ENCODE measurements at places on chromosomes 4 and X.

DNA sequence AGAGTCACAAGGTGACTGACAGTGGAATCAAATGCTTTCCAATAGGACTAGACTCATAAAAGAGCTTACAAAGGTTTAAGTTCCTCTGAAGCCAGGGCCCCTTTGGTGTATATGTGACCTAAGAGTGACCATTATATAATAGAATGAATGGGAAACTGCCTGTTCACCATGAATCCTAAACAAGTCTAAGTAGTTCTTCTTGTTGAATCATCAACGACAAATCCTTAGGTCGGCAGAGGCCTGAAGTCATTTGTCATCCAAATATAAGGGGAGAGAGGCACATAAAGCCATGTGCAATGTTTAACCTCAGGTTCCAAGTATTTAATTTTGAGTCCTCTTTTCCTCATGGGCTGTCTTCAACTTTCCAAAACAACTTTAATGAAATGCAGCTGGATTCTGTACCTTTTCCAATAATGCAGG, 122.4 kb downstream of the RASL11B start:
- peak; percentile 52 for DNase-seq

DNA sequence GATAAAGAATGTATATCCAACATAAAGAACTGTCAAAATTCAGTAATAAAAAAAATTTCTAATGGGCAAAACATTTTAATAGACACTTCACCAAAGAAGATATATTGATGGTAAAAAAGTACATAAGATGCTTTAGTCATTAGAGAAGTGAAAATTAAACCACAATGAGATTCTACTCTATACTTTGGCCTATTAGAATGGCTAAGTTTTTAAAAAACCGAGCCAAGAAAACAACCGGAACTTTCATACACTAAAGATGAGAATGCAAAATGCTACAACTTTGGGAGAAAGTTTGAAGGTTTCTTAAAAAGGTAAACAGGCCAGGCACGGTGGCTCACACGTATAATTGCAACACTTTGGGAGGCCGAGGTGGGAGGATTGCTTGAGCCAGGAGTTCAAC, 20.8 kb downstream of the CNOT6L start:
- DNase-seq = no peak

DNA sequence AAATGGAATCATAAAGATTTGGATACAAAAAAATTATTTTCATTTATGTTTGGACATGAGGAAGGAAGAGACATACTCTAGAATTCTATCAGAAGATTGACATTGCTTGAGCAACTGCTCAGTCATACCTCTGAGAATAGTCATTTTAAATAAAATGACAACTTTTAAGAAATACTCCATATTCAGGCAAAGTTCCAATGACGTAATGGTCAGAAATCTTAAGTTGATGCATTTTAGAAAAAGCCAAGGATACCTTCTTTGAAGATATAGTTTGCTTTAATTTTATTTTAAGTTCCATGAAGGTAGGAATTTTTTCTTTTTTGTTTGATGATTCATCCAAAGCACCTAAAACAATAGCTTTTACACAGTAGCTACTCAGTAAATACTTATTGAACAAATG, 110.3 kb upstream of the ATOH1 start:
- DNase-seq = no peak

DNA sequence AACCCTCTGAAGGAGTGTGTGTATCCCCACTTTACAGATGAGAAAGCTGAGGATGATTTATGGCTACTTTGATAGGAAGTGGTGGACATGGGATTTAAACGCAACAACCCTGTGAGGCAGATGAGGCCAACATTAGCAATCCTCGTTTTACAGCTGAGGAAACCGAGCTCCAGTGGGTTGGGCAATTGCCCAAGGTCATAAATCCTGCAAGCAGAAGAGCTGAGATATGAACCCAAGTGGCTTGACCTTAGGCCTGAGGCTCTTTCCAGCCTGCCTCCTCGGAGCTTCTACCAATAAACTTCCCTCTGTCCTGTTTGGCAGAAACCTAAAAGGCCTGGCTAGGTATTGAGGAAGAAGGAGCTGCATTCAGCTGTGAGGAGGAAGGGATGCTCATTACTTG, 185.5 kb upstream of the RBPJ start:
- DNase-seq = no peak

DNA sequence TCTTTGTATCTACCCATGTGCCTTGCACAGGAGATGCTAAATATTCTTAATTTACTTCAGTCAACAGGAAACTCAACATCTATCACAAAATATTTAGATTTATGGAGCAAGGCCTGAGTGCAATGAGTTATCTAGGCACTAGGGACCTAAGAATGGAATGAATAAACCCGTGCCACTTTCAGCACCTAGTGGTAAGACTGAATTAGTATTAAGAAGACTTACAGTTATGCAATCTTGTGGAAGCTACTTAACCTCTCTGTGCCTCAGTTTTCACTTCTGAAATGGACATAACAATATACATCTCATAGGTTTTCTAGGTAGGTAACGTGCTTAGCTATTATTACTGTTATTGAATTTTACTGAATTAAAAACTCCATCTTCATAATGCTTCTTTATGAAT, 144.6 kb upstream of the MAP3K15 start:
- no peak for DNase-seq

DNA sequence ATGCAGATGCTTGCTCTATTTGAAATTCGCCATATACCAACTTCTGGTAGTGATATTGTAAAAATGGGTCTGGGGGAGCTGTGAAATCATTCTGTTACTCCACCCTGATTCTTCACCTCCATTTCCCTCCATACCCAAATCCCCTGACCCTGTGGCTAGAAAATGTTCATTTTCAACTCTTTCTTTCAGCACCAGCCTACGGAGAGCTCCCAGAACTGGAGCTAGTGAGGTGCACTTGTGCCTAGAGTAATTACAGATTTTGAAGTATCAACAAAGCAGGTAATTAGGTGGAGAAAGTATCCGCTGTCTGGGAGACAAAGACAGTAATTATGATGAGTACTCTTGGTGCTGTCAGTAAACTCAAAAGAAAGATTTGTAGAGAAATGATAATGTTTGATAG, 8.1 kb downstream of the ARHGAP36 start:
- no peak for DNase-seq

DNA sequence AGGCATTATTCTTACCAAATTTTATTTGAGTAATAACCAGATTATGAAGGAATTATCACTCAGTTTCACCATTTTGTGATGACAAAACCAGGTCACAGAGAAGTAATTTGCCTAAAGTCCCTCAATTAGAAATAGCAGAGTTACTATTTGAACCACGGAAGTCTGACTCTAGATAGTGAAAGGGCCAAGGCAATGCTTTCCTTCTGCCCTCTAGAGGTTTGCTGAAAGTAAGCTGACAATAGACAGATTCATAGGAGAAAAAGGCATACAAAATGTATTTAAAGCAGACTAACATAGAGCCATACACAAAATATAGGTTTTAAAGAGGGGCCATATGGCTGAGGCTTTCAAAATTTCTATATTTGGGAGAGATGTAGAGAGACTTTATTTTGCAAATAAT, 43.1 kb downstream of the CXXC4 start:
- no peak for DNase-seq

- no peak for DNase-seq
Observed at GRCh38 chr4:94680176-94680862, 77.4 kb upstream of the BMPR1B start.

DNA sequence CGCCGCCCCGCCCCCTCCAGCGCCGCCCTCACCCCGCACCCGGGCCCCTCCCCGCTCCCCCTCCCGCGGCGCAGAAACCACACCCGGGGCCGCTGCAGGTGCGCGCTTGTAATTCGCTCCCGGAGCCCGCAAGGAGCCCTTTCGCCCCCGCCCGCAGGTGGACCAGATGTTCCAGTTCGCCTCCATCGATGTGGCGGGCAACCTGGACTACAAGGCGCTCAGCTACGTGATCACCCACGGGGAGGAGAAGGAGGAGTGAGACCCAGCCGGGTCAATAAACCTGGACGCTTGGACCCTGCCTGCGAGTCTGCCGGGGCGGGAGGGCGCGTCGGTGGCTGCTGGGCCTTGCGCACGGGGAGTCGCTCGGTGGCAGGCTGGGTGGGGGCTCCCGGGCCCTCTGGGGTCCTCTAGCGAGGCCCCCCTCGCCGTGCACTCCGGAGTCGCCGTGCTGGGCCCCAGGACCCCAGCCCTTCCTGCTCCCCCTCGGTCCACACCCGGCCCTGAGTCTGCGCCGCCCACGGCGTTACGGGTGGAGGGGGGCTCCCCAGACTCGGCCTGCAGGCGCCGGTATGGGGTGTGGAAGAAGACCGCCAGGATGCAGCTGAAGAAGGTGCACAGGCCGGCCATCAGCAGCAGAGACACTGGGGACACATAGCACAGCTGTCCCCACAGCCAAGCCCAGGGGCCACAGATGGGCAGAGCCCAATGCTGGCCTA, 7.1 kb downstream of the SLC49A3 start:
- no peak for DNase-seq

DNA sequence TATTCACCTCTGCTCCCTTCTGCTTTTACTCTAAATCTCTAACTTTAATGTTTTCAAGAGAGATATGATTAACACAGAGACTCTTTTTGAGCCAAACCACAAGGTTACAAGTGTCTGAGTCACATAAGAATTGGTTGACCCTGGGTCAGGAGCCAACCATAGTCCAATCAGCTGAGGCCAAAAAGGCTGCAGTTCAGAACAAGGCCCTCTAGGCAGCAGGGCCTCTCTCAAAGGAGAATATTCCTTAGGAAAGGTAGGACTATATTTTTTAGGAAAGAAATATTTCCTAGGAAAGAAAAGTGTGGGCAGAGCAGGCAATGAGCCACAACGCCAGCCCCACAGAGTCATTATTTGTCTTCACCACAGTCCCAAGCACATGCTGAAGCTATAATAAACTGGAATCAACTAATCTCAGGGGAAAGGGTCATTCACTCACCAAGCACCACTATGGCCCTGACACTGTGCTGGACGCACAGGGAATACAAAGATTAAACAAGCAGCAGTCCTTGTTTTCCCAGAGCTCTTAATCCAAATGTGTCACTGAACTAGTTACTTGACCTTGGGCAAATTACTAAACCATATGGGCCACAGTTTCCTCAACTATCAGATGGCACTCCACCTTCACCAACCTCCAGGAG, 2.2 kb downstream of the ATP8A1 start:
- DNase-seq = peak; percentile 51

GRCh38 chr4:107699466-107700206, 20.4 kb downstream of the PAPSS1 start:
- no peak for DNase-seq

DNA sequence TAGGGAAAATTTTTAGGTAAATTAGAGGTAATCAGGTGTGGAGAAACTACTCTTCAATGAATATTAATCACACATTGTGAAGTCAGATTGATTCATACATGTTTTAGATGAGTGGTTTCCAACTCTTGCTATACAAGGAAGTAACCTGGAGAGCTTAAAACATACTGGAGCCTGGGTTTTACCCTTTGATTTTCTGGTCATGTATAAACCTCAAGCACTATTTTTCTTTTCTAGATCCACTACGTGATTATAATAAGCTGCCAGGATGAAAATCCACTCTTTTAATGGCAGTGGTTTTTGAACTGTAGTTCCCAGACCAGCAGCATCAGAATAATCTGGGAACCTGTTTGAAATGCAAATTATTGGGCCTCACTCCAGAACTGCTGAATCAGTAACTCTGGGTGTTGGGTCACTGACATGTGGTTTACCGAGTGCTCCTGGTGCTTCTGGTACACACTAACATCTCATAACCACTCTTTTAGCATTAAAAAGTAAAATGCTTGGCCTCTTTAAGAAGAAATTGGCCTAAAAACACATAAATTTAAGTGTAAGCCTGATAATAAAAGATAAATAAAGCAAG, 63.4 kb downstream of the DCAF12L1 start:
- DNase-seq = no peak

- no peak for DNase-seq
Observed at GRCh38 chr4:3732076-3733028, 33.8 kb upstream of the ADRA2C start.

DNA sequence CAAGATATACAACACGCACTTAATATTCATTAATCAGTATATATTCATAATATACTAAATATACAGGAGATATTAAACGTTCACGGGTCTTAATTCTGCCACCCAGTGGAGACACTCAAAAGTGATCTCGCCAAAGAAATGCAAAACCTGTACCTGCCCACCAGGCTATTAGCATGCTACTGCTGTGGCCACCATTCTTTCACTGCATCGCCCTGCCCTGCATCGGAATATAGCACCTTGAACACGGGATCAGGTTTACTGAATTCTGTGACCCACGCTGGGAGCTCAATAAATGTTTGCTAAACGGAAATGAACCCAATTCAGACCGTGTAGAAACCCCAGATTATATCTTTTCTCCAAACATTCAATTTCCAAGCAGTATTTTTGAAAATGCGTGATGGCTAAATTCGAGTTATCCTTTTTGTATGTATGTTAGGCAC, 840 bp upstream of the CLCN3 start:
- peak; percentile 35 for DNase-seq

GRCh38 chrX:74890676-74891430, 34.4 kb downstream of the NEXMIF start:
- no peak for DNase-seq

GRCh38 chr4:48898733-48899431, 7.7 kb downstream of the OCIAD2 start:
- peak; percentile 32 for DNase-seq

DNA sequence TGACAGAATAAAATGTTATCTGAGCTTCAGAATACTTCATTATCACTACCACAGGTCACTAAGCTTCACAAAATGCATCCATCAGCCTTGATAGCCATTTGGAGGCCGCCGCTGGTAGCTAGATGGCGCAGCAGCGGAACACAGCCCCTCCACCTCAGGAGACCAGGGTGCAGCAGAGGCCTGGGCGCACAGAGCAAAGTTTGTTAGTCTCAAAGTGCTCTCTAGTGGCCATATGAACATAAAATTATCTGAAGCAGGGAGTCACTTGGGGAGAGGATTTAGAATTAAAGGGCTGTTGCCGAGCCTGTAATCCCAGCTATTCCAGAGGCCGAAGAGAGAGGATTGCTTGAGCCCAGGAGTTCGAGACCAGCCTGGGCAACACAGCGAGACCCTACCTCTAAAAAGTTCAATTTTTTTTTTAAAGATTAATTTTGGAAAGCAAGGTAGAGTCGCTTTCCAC, 8.1 kb upstream of the DCTD start:
- peak; percentile 79 for DNase-seq

DNA sequence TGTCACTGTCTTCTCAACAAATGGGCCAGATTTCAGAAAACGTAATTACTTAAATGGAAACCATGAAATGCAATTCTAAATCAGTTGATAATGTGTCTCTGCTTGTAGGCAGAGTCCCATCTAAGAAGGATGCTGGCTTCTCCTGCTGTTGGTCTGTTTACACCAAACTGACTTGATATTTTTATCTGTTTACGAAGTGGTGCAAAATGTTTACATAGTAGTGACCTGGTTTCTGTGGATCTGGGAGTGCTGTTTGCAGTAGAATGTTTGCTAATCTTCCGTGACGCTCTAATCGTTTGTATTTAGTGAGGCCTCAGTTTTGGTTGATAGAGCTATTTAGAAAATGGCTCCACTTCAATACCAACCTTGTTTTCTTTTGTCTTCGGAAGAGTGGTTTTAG, 213.5 kb downstream of the VEGFC start:
- DNase-seq = no peak

DNA sequence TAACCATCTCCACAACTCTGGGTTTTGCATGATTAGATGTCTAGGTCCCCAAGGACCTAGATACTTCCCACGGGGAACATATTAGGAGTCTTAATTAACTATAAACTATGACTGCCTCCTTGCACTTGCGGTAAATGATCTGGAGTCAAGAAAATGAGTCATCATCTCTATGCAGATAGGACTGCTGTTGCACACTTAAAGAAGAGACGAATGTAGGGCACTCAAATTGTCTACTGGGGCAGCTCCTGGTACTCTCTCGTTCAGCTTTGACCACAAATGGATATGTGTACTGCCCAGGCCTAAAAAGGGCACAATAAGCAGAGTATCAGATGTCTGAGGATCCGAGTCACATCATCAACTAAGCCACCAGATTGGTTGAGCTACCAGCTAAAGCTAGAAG, 1783.4 kb upstream of the AGA start:
- DNase-seq = no peak

All from fibroblast of skin of right quadriceps (primary cell).